ENCODE measurements at places on chromosomes 4 and X.
A peak's percentile ranks its signal among the peaks of the same experiment; 100 is the strongest.

GRCh38 chr4:95409127-95409526 lies 139.6 kb downstream of the UNC5C start:
- DNase-seq = peak; percentile 13

DNA sequence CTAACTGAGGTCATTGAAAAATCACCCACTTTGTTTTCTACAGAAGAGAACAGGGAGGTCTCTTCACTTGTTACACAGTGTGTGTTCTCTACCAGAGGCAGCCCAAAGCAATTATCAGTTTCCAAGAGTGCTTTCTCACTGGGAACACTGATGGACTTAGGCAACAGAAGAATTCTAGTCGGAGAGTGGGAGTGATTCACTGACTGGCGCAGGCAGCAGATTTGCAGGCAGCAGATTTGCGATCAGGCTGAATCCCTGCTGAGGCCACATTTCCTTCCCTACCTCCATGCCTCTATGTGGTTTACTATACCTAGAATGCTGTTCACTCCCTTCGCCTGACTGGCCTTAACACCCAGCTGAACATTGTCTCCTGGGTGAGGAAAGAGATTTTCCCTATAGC lies 6.6 kb downstream of the OCIAD2 start:
- DNase-seq = peak; percentile 33

GRCh38 chrX:54042609-54043021 lies 1.7 kb downstream of the PHF8 start:
- DNase-seq = peak; percentile 70

DNA sequence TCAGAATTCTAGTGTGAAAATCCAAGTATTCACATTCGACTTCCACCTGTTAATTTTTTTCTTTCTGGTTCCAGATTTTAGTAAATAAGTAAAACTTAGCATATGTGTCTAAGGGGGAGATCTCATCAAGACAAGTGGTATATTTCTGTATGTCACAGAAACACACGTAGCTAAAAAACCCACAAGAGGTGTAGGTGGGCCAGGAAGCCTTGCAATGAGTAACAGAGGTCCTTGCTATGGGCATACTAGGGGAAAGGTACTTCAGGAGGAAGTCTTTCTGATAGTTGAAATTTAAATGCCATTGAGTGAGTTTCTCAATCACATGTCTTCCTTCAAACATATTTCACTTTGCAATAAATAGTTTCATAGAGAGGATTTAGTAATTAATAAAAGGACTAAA lies 315.8 kb downstream of the MID1IP1 start:
- no peak for DNase-seq

DNA sequence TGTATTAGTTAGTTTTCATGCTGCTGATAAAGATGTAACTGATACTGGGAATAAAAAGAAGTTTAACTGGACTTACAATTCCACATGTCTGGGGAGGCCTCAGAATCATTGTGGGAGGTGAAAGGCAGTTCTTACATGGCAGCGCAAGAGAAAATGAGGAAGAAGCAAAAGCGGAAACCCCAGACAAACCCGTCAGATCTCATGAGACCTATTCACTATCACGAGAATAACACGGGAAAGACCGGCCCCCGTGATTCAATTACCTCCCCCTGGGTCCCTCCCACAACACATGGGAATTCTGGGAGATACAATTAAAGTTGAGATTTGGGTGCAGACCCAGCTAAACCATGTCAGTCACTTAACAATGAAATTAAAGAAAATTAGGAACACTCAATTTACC lies 499.1 kb downstream of the FSTL5 start:
- DNase-seq = no peak

DNA sequence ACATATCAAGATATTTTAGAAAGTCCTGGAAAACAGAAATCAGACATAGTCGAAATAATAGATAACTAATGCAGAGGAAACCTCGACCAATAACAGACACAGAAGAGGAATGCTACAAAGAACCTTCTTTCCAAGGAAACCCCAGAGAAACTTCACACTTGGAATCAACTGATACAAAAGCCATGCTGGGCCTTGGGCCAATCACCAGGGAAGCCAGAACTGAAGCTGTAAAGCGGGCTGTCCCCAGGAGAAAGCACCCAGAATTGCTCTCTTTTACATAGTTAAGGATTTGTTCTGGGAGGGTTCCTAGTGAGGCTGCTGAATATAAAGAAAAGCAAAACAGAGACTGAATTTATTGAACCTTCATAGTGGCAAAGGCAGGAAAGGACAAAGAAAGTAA lies 100.5 kb downstream of the PRDM5 start:
- DNase-seq = no peak

DNA sequence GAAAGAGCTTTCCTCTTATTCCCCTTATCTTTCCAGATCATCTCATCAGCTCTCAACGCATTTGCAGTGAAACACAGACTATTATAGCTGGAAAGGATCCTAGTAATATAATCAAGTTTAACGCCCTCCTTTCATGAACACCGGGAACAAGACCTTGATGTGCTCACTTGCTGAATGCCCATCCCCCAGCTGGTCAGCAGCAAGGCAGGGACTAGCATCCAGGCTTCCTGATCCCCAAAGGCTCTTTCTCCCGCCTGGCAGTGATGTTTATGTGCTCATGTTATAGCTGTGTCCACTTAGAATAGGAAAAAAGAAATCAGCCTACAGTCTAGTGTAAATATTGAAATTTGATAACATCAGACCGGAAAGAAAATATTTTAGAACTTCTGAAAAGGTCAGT lies 24.6 kb downstream of the GPC4 start:
- no peak for DNase-seq
